ENCODE measurements at places on chromosomes 7 and 10.

DNA sequence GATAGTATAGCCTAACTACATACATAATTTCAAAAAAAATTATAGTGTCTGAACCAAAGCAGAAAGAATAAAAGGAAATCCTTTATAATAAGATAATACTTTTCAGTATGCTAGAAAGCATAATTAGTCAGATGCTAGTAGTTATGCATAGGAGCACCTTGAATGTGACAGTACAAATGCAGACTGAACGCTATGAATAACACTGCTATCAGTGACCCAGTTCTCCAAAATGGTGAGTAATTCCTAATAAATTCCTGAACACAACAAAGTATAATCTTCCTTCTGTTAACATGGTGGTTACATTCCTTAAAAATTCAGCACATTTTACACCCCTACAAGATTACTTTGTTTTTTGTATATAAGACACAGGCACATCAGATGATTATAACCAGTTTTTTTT is 1.2 kb upstream of the CHPF2 start:
- no peak for DNase-seq

GRCh38 chr7:19944363-19945120 is 171.1 kb upstream of the TMEM196 start:
- DNase-seq, result no peak

DNA sequence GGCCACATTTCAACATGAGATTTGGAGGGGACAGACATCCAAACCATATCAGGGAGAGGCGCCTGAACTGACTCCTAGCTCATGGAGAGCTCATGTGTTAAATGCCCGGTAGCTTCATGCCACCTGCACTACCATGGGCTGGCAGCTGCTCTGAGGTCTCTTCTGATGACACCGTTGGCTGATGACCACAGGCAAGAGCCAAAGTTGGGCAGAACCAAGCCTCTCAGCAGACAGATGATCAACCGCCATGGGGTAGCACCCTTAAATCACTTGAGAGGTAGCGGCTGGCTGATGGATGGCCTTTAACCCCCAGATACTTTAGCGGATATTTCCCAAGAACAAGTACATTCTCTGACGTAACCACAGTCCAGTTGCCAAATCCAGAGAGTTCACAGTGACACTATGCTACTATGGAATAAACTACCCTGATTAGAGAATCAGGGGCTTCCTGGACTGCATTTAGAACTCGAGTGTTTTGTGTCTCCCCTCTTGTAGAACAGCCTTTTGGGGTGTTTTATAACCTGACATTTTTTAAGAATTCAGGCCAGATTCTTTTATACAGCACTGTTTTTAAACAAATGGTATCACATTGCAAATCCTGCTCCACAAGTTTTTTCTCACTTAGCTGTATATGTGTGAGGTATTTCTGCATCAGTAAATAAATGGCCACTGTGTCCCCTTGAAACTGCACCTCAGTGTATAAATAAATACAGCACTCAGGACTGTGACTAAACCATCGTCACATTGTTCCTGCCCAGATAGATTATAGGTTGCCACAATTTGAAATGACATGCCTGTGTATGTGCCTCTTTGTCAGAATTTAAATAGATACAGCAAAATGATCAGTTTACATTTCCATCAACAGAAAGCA is 30.8 kb upstream of the DRGX start:
- DNase-seq, result no peak

DNA sequence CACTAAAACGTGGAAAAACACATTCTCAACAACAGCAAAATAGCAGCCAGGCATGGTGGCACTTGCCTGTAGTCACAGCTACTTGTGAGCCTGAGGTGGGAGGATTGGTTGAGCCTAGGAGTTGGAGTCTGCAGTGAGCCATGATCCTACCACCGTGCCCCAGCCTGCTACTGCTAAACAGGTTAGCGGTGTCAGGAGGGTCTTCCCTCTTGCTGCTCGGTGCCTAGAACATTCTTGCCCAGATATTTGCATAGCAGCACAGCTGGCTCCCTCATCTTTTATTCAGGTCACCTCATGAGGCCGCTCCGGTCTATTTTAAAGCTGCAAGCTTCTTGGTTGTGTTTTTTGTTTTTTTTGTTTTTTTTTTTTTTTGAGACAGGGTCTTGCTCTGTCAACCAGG is 2.9 kb upstream of the RABGEF1 start:
- no peak for DNase-seq

DNA sequence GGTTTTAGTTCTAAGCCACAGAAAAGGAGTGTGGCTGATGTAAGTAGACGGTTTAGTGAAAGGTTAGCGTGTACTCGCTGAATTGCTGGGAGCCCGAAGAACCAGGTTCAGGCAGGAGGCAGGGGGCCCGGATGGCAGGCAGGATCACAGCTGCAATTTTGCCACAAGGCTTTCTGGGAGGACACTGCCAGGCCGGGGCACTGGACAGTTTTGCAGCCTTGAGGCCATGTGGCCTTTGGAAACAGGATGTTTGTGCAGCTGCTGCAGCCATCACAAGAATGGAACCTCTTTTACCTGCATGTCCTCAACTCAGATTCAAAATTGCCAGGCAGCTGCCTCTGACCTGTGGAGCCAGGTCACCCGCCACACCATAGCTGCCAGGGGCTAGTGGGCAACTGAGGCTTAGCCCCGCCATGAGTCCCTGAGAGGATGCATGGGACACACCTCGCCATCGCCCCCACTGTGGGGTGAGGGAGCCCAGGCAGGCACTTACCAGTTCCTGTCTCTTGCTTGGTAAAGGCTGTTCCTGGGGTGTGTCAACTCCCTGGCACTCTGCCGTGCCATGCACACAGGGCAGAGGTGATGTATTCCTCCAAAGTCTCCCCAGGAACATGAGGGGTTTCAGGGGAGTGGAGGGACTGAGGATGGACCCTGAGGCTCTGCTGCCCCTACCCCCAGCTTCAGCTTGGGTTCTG is 188.6 kb downstream of the RPS24 start:
- DNase-seq, result no peak

DNA sequence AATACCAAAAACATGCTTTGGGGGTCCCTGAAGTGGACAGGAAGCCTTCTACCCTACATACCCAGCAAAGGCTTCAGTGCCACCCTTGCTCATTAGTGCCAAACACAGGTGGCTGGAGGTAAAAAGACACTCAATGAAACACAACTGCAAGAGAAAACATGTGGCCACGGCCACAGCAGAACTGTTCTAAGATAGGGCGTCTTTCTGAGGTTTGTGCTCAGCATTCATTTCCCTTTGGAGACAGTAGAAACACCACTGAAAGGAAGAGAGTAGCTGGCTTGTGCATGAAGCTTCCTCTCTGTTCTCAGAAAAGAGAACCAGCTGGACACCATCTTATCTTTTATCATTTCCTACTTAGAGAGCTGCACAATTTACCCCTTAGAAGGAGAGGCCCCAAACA is 143.0 kb downstream of the PLXNA4 start:
- no peak for DNase-seq

DNA sequence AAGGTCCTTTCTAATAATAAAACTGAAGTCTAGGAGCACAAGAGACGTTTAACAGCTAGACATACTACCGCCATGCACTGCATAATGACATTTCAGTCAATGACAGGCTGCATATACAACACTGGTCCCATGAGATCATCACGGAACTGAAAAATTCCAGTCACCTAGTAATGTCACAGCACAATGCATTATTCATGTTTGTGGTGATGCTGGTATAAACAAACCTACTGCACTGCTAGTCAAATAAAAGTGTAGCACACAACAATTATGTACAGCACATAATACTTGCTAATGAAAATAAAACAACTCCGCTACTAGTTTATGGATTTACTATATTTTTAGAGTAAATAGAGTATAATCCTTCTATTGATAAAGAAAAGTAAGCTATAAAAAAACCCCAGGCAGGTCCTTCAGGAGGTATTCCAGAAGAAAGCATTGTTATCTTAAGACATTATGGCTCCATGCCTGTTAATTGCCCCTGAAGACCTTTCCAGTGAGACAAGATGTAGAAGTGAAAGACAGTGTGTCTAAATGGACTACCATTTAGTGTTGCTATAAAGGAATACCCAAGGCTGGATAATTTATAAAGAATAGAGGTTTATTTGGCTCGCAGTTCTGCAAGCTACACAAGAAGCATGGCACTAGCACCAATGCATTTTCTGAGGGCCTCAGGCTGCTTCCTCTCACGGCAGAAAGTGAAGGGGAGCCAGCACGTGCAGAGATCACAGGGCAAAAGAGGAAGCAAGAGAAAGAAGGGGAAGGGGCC is 47.1 kb downstream of the HIBADH start:
- no peak for DNase-seq

DNA sequence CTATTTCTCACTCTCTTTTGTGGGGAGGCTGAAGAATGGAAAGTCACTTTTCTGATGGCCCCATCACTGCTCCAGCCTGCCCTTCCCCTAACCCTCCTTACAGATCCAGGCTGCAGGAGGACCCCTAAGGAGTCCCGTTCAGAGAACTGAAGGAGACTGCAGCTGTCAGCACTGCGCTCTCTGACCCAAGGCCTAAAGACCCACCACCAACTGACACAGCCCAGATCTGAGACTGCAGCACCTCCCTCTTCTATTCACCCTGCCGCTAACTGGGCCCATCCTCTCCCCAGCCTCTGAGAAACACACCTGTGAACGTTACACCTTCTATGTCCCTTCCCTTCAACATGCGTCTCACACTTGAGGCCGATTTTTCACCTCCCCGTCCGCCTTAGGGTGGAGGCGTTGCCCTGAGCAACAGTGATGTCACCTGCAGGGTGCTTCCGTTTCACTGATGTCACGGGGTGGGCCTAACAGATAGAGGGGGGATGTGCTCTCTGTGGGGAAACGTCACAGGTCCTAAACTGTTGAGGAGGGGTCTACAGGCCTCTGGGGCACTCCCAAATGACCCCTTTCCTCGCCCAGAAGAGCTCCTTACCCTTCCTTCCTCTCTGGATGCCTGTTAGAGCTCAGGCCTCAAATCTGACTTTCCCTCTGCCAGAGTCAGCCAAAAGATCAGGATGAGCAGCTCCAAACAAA is 5.1 kb downstream of the ITPRIP start:
- peak; percentile 56 for DNase-seq

- DNase-seq, result no peak
Measured at GRCh38 chr7:130831322-130831721, 97.3 kb upstream of the KLF14 start.

- DNase-seq, result no peak
Measured at GRCh38 chr10:46556515-46557318, at the start of gene GPRIN2. GPRIN2 (minus strand) TSS chr10:46556658; CDS start chr10:46550736, 5,922 bp downstream.

- DNase-seq, result no peak
Measured at GRCh38 chr7:7576344-7576743, 9.7 kb downstream of the MIOS start.

- DNase-seq, result no peak
Measured at GRCh38 chr10:69685802-69686585, 55.9 kb downstream of the FAM241B start.
